ENCODE measurements at places on chromosomes 1 and 21.

GRCh38 chr1:163472651-163473248, 151.0 kb downstream of the NUF2 start:
- no peak for DNase-seq

DNA sequence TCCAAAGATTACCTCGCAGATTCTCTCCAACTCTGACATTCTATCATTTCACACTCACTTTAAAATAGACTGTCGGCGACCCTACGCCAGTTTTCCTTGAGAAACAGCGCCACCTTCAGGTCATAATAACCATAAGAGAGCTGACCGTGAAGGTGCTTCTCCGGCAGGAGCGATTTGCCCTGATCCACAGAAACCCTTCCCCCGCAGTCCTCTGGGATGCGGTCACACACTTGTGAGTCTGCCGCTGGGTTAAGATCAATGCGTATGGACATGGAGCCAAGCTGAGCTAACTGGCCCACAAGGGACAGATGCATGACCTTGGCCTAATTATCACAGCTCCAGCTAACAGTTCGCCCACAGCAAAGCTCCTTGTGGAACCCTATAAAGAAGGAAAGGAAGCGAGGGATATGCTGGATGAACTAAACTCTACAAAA, 32.8 kb upstream of the IFNAR2 start:
- DNase-seq: peak; percentile 74

DNA sequence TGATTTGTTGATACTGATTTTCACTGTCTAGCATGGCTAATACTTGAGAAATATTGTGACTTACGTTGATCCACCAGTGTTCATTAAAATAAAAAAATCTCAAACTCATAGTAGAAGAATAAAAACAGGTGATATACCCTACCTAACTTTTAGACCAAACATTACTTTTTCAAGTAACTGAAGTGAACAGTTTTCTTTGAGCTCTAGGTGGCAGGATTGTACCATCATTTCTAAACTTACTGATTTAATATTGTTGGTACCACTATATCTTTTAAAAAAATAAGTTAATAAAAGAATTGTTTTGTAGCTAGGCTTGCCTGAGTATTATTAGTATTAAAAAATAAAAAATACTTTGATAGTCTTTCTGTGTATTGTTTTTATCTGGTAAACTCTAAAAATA, 21.5 kb downstream of the CDC73 start:
- DNase-seq: peak; percentile 30

DNA sequence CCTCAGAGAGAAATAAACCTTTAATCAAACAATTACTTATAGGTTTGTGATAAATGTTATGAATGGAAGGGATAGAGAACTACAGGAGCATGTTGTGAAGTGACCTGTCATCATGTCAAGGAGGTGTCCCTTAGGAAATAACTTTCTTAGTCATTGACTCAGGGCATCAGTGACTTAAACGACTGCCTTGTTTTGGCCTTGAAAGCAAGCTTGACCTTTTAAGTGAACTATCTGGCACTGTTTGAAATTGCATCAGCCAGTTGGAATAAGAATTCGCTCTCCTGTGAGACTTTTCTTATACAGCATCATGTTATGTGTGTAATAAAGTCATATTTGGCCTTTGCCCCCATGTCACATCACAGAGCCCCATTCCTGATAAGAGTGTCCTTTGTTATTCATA, 30.9 kb downstream of the LRRC8B start:
- no peak for DNase-seq

GRCh38 chr1:241485554-241485992, 34.0 kb downstream of the FH start:
- DNase-seq: no peak

GRCh38 chr1:147545133-147545532, 3.8 kb downstream of the BCL9 start:
- peak; percentile 88 for DNase-seq

- no peak for DNase-seq
Observed at GRCh38 chr1:44049839-44050238, 18.6 kb upstream of the SLC6A9 start.

DNA sequence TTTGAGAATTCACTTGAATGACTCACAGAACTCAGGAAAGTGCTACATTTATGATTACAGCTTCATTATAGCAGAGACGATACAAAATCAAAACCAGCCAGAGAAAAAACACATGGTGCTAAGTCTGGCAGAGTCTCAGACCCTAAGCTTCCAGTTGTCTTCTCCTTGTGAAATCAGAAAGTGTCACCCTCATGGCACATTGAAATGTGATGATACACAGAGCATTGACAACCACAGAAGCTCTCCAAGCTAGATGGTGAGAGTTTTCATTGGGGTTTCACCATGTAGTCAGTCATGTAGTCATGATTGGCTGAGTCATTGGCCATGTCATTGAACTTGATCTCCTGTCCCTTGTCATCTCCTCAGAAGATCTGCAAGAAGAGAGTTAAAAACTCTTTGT, 526.6 kb downstream of the MRPL39 start:
- no peak for DNase-seq

DNA sequence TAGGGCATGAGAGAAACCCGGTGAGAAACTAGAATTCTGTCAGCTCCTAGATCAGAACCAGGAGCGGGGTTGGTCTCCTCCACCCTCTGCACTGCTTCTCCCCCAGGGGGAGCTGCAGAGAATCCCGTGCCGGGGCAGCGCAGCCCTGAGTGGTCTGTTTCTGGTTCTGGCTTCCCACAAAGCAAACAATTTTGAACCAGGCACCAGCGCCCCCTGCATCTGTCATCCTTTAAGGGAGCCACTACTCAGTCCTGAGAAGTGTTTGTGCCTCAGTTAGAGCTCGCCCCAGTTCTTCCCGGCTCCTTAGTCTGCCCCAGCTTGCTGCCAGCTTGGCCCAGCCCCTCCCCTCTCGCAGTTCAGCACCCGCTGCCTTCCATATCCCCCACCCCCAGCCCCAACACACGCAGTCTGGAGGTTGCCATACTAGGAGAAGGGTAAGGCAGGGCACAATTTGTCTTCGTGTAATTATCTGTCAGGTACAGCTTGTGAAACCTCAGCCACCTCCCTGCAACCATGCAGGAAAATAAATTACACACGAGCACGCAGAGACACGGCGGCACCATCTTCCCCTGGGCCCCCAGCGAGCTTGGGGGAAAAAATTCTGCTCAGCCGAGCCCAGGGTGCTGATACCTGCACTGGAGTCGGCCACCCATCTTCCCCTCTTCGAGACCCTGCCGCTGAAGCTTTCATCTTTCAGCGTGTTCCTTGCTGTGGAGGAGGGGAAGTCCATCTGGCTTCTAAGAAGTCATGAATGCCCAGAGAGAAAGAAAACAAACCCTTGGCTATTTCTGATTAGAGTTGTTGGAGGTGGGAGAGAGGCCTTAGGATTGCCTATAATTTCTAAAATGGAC, 62.6 kb upstream of the CD1D start:
- peak; percentile 30 for DNase-seq

DNA sequence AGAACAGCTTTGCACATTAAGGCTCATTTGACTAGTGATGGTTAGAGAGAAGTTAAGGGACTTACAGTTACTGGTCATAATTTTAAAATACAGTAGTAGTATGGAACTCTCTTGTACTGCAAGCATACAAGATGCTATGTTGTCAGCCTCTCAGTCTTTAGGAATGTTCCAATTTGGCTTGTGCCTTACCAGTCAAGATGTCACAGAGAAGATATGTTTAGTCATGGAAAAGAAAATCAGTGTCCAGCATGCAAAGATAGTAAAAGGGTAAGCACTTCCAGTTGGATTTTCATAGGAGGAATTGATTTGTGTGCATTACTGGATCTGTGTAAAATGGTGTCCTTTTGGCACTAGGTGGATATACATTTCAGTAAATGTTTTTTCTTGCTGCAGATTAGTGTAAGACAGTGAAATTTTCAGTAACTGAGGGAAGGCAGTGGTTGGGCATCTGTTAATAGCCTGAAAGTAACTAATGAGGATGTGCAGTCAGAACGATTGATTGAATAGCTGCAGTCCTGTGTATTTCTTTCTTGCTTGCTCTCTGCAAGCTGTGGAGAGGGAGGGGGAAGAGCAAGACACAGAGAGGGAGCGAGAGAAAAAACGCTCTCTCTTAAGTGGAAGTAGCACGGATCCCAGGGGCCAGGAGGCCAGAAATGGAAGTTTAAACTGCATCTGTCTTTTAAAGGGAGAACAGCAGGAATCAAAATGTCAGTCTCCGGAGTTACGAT, 108.2 kb downstream of the CLEC20A start:
- DNase-seq: no peak

DNA sequence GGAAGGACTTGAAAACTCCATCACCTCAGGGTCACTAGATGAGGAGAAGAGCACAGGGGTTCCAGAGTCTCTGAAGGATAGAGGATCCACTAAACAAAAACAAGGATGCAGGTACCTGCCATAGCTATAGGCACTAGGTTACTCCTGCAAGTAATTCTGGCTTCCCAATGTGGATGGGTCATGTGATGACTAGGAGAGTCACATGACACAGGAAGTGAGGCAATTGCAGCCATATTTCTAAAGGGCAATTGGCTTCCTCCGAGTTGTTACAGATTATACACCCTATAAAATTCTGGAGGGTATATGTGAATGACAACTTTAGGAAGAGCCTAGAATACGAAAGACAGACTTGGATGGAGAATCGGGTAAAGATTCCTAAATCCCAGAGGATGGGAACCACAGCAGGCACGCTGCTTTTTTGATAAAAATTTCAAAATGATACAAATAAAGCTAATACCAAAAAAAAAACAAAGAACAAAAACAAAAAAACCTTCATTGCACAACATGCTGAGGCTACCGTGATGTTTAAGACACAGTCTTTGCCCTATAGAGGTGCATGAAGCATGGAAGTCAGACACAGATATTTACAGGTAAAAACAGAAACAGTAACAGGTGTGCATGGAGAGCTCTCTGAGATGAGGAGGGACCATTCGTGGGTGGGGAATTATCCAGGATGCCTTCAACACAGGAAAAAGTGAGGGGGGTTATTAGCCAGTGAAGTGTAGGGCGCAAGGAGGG, 10.5 kb downstream of the MTX1 start:
- no peak for DNase-seq

GRCh38 chr1:158716335-158716734, 4.2 kb downstream of the OR6K3 start:
- DNase-seq: no peak

DNA sequence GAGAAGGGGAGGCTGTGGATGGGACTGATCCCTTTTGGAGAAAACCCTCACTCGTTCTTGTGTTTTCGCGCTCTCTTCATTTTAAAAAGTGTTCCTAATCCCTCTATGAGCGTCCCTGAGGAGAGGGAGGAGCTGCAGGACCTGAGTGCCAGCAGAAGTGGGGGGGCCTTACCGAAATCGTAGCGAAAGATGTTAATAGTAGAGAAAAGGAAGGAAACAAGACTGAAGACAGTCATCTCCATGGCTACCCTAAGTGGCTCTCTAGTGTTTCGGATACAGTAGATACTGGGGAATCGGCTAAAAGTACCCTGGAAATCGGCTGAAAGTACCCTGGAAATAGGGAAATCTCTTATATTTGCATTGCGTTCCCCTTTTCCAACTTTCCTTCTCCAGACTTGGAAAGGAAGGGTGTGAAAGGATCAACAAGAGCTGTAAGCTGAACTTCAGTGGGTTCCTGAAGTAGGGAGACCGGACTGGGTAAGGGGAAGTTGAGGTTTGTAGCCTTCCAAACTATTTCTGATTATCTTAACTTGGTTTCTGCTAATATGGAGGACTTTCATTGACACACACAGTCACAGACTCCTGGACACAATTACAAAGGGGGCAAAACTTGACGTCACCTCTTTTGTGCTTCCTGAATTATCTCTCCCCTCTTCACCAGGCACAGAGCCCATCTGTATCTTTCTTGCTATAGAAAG, 486 bp upstream of the DSTYK start:
- DNase-seq: no peak

DNA sequence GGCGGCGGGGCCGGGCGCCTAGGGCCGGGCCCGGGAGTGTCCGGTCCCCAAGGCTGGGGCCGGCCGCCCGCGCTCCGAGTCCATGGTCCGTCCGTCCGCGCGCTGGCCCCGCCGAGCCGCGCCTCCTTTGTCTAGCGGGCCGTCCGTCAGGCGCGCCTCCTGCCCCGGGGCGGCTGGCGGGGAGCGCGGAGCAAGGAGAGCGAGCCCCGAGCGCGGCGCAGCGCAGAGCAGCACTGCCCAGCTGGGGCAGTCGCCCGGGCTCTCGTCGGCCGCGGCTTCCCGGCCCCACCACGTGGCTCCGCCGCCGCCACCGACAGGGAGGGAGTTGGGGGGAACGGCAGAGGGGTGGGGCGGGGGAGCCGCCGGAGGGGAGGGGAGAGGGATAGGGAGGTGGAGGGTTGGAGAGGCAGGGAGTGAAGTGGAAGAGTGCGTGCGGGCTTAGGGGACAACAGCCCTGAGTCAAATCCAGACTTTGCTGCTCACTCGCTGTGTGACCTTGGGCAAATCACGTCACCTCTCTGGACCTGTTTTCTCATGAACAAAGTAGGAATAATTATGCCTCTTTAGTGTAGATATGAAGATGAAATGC, at the start of gene NKAIN1:
Gene NKAIN1 (minus strand): TSS at position 235 of the 589 bp plus-strand sequence. CDS start 340 bp downstream, outside the sequence.
- no peak for DNase-seq

DNA sequence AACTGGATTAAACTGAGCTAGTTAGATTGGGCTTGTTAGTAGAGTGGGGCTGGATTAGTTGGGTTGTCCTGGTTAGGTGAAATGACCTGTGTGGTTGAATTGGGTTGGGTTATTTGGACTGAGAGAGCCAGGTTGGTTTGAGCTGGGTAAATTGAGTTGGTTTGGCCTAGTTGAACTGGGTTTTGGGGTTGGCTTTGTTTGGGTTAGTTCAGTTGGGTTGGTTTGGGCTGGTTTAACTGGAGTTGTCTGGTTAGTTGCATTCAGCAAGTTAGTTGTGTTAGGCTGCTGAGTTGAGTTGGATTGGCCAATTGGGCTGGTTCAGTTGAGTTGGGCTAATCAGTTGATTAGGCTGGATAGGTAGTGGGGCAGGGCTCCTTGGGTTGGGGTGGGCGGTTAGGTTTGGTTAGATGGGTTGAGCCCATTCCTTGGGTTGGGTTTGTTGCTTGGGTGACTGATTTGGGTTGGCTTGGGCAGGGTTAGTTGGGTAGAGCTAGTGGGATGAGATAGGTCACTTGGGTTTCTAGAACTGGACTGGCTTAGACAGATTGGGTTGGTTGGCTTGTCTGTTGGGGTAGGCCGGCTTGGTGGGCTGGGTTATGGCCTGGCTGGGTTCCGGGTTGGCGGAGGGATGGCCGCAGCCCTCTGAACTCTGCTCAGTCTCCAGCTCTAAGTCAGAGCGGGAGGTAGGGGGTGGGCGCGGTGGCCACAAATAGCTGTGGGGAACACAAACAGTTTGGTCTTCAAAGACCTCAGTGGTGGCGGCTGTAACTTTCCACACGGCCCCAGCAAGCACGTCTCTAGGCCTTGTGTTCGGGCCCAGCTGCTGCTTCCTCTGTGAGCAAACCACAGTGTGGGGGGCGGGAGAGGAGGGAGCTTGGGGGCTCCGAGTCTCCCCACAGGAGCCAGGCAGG, 67.2 kb upstream of the RUNX3 start:
- DNase-seq: peak; percentile 55

DNA sequence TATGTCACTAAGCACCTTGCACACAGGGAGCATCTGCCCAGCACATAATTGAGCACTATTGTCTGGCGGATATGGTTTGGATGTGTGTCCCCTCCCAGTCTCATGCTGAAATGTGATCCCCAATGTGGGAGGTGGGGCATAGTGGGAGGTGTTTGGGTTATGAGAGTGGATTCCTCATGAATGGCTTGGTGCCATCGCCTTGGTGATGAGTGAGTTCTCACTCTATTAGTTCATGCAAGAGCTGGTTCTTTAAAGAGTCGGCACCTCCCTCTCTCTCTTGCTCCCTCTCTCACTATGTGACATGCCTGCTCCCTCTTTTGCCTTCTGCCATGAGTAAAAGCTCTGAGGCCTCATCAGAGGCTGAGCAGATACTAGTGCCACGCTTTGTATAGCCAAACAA, 9.5 kb downstream of the CTSK start:
- DNase-seq: no peak
